ENCODE measurements at places on chromosomes 7 and 10.

GRCh38 chr10:115065801-115066200 is 27.4 kb upstream of the ATRNL1 start:
- no peak for DNase-seq

GRCh38 chr10:101331956-101332355 is 22.0 kb upstream of the BTRC start:
- DNase-seq = no peak

DNA sequence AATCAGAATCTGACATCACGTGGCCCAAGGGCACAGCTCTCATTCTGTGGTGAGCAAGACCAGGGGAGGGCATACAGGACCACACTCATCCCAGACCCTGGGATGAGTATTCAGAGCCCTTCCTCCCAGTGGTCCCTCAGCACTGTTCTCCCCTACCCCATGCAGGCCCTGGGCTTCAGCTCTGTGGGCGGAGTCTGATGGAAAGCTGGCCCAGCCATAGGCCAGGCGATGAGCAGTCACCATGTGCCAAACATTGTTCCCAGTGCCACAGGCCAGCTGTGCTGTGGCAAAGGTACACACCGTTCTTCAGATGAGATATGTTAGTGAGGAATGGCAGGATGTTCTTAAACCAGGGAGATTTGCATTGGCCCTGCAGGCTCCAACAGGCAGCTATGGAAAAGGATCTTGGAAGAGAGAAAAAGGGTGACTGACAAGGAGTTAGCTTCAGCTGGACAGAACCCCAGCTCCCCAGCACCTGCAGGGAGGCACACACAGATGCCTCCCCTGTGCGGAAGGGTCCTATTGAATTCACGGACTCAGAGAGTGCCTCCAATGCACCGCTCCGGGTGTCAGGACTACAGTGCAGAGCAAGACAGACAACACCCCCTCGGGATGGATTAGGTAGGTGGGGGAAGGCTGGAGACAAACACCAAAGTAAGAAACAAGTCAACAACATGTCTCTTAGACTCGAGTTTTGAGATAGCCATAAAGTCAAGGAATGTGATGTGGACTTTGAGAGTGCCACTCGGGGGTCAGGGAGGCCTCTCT is 596.0 kb upstream of the MGMT start:
- no peak for DNase-seq

DNA sequence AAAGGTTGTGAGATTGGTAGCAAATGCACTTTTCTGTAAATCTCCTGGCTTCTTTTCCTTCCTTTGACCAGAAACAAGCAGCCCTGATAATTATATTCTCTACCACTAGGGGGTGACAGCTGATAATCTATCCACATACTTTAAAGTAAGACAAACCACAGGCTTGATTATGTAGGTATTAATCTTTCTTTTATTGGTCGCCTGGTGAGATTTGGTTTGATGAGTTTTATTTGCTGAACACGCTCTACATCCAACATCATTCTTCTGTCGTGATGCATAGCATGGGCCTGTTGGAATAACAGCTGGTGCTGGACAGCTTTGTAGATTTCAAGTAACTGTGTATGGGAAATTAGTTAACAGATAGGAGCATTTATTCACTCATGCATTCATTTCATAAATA is 63.5 kb downstream of the ZNF365 start:
- DNase-seq = peak; percentile 78

GRCh38 chr7:5525271-5526099 is 101.9 kb upstream of the TNRC18 start:
- peak; percentile 55 for DNase-seq

- DNase-seq = peak; percentile 97
Observed at GRCh38 chr10:80078448-80079311, at the start of gene TMEM254. TSS of gene TMEM254 (plus strand) at chr10:80078665. CDS start at chr10:80078700, 35 bp downstream.

DNA sequence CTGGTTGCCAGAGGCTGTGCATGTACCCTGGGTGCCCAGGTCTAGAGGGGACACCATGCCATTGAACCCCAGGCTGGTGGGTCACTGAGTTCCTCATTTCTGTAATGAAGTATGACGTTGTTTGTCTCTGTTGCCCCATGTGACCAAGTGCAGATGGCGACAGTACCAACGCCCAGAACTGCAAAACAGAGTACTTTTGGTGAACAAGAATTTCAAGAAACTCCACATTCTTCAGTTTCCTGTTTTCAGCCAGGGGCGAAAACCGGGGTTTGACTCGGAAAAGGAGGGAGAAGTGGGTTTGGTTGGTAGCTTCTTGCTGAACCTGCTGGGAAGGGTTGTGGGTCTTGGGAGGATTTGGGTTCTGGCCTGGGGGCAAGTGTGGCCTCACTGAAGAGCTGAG is 18.2 kb downstream of the CYP17A1 start:
- DNase-seq = peak; percentile 88

- DNase-seq = peak; percentile 60
Observed at GRCh38 chr10:100508691-100509150, 10.9 kb downstream of the SEC31B start.

DNA sequence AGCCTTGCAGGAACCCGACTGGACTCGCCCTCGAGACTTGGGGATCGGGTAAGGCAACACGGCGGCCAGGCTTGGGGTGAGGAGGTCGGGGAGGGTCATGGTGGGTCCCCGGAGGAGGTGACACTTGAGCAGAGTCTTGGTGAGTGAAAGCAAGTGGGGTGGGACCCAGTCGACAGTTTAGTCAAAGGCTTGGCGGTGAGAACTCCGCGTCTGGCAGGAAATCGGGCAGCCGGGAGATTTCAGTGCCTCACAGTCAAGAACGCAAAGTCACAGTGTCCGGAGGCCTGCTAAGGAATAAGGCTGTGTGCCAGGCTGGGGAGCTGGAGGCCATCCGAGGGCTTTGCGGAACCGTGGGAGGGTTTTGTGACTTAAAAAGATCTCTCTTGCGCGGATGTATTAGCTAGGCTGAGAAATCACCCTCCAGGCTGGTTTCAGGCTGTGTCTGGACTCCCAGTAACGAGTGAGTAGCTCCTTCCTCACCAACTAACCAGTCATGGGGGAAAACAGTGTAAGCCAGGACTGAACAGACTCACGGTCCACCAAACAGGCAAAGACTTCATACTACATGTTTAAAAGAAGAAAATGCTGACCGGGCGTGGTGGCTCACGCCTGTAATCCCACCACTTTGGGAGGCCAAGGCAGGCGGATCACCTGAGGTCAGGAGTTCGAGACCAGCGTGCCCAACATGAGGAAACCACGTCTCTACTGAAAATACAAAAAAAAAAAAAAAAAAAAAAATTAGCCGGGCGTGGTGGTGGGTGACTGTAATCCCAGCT is 613 bp downstream of the AP5Z1 start:
- peak; percentile 68 for DNase-seq

GRCh38 chr10:86348321-86349210 is 18.0 kb downstream of the GRID1 start:
- no peak for DNase-seq

- no peak for DNase-seq
Observed at GRCh38 chr7:155862123-155862892, 50.0 kb upstream of the SHH start.

GRCh38 chr7:1940402-1940786 is 270.3 kb downstream of the ELFN1 start:
- peak; percentile 97 for DNase-seq

- DNase-seq = no peak
Observed at GRCh38 chr7:96315125-96315512, 6.8 kb downstream of the SLC25A13 start.

DNA sequence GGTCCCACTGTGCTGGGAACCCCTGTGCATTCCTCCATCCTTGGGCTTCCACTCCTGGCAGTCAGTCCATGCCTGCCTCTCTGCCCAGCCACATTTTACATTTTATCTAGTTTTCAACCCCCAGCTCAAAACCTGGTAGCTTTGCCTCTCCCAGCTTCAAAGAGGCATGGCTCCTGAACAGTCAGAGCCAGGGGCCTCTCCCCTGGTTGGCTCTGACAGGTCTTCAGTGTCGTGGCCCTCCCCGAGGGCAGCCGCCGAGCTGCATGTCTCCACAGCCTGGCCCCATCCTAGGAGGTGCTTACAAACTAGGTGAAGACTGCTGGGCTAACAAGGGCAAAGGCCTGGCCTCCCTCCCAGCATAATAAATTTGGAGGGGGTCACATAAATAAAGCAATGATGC is 14.8 kb downstream of the COBL start:
- DNase-seq = no peak

DNA sequence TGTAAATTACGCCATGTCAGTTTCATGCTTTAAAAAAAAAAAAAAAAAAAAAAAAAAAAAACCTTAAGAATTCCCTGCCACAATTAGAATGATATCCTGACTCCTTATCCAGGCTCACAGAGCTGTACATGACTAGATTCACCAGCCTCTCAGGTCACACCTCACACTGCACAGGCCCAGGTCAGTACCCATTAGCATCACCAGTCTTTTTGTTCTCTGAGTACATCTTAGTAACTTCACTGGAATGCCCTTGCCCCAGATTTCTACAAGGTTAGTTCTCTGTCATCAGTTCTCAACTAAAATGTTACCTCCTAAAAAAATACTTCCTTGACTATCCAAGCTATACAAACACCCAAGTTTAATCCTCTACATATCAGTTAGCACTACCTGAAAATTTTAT is 211.0 kb downstream of the LRRN3 start:
- DNase-seq = no peak

DNA sequence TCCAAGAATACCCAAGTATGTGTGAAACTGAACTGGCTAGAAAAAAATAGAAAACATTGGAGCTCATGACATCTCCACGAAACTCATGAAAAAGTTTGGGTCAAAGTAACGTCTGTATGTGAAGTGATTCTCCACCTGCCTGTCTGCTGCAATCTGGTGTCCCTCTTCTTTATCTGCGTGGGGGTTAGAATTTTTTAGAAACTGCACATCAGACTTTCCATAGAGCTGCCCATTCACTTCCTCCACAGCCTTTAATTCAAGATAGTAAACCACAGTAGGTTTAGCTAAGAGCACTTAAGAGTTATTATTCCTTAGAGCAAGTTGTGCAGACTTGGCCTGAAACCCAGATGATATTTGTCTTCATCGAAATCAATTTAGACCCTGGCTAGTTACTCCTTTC is 55.3 kb downstream of the SCIN start:
- no peak for DNase-seq

DNA sequence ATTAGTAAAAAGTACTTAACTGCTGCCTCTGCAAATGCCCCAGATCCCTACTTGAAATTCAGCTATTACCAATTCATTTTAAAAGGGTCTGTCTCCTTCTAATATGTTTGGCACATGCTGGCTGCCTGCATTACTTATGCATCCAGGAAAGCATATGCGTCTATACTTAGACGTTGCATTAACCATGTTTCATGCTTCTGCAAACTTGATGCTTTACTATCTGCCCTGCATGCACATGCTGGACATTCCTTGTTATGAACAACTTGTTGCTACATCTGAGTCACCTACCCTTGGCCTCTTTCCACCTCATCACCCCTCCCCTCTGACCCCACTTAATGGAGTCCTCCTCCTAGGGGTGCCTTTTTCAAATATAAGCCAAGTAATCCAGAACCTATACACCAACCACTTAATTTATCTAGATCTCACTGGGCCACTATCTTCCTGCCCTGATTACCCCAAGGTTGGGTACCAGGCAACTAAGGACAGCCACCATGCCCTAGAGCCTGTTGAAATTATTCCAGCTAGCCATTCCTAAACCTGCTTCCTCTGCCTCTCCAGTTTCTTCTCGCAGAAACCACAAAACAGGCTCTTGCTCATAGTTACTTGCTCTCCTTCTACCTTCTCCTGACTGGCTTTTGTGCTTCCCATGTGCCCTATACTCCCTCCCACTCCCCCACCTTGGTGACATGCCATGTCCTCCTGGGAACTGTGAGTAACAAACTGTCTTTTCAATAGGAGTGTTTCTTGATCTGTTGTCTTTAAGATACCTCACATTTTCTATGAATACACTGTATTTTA is 1187.9 kb downstream of the REEP3 start:
- no peak for DNase-seq

DNA sequence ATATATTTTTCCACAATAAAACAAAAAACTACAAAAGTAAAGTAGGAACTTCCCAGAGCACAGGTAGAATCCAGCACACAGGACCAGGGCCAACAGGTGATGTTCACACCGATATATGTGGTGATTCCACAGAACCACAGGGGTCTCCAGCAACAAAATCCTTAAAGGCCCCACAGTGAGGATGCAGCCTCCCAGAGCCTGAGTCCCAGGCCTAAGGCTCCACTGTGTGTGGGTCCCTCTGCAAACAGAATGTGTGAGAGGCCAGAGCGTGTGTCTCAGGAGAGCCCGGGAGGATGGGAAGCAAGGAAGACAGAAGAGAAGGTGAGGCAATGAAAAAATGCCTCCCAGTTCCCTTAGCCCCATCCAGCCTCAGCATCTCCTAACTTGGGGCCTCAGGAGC is 173.9 kb downstream of the GRID1 start:
- no peak for DNase-seq

DNA sequence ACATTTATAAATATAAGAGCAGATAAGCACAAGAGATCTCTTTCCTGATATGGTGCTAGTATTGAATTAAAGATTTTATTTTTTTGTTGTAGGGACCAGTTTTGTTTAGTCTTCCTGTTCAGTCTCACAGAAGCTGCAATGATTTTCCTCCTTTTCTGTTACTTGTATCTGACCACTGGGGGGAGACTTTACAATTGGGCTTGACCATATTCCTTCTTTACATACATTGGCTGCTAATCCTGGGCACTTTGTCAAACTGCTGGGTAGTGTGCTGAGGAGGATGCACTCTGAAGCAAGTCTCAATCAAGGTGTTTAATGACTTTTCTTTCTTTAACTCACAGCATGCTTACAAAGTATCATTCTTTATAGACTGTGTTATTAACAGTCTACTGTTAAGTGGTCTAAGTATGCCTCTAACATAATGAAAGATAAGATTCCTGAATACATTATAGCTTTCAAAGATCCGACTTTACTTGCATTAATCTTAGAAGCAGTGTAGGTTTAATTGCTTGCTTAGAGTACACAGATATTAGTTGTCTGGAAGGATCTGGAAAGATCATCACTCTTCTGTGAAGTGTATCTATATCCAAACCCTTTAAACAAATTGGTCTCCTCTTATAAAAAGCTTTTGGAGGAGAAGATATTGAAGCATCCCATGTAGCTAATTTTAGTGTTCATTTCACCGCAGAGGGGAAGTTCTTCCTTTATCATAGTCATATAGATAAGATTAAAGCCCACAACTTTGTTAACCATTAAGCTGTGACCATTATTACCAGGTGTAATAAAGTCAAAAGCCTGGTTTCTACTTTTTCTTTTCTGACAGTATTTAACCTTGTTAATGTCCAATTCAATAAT is 3.1 kb downstream of the PALS2 start:
- peak; percentile 42 for DNase-seq

DNA sequence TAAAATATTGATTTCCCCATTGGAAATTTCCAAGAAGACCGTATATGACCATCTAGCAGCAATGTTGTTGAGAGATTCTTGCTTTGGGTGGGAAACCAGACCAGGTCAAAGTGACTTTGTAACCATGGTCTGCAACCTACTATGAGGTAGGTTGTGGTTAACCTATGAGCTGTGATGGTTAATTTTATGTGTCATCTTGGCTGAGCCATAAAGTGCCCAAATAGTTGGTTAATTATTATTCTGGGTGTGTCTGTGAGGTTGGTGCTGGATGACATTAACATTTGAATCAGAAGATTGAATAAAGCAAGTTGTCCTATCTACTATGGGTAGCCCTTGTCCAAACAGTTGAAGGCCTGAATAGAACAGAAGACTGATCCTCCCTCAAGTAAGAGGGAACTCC is 18.3 kb upstream of the RALA start:
- no peak for DNase-seq

Measured in suppressor macrophage (primary cell).